ENCODE measurements at places on chromosomes 4 and X.

GRCh38 chr4:93072292-93072691 lies 756.3 kb upstream of the ATOH1 start:
- no peaks in the 10 kb centered on the region for H3K4me1 ChIP-seq
- H3K27me3 ChIP-seq, result no peaks in the 10 kb centered on the region
- H3K27ac ChIP-seq, result no peak overlapping the region
- no peak for DNase-seq
- no peaks in the 10 kb centered on the region for H3K36me3 ChIP-seq

GRCh38 chr4:123856689-123857545 lies 460.3 kb downstream of the SPRY1 start:
- no peak for DNase-seq
- no peak overlapping the region for H3K4me3 ChIP-seq
- H3K27me3 ChIP-seq, result no peaks in the 10 kb centered on the region
- H3K27ac ChIP-seq, result peak overlapping the region; percentile 87
- no peaks in the 10 kb centered on the region for H3K4me1 ChIP-seq
- H3K36me3 ChIP-seq, result no peaks in the 10 kb centered on the region

DNA sequence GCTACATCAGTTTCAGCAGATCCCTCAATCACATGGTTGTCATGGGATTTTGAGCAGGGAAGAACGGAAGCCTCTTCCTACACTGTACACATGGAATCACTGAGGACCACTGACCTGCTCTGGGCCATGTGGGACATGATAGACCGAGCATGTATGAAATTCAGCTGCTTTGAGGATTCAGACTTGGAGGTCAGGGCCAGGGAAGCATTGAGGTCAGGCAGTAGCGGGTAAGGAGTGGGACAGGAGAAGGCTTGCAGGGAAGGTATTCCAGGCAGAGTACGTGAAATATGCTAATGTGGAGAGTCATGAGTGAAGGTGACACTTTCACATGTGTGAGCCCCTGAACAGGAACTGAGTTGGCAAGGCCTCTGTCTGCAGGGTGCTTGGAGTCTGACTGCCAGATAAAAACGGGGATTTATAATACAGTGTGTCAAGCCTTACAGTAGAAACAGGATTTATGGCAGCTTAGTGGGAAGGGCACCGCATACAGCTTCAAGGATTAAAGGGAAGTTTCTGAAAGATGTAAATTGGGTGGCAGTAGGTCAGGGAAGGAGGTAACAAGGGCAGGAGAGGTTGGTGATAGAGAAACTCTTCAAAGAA lies 111.7 kb downstream of the STK32B start:
- DNase-seq, result no peak
- no peak overlapping the region for H3K27ac ChIP-seq
- no peaks in the 10 kb centered on the region for H3K4me1 ChIP-seq
- H3K4me3 ChIP-seq, result no peak overlapping the region

DNA sequence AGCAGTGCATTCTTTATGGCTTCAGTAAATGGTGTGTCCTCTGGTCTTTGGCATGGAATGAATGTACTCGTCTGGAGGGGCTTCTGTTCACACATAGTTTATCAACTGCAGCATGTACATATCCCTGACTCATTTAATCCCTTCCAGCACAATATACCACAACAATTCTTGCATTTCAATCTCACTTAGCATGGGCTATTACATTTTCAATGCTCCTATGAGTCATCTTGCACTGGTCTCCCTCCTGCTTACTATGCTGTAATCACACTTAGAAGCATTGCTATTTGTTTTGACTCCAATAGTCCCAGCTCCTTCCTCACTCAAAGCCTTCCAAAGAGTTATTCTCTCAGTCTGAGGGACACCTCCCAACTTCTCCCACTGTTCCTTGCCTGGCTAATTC lies 180.9 kb upstream of the NUDT10 start:
- no peaks in the 10 kb centered on the region for H3K27me3 ChIP-seq
- no peaks in the 10 kb centered on the region for H3K36me3 ChIP-seq
- H3K4me1 ChIP-seq, result no peaks in the 10 kb centered on the region
- DNase-seq, result no peak

DNA sequence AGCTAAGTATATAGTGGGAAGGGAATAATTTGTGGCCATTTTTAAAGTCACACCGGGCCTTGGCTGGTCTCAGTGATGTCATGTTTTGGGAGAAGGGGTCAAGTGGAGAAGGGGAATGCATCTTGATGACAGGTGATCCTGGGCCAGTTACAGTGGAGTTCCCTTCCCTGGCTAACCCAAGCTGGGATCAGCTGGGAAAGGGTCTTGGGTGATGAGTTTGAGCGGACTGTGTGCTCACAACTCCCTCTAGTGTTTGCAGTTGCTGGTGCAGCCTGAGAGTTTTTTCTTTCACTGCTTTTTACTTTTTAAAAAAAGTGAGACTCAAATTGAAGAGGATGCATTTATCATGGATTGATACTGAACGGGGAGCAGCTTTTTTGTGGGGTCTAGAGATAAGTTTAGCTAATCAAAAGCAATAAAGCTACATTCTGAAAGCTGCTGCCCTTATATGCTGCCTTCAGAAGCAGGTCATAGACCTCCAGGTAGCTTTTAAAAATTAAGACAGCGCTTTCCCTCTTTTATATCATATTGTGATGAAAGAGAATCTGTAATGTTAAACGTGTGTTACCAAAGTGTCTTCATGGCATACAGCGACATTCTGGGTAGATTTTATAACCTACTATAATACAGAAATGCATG lies 164.7 kb downstream of the DCLK2 start:
- no peak overlapping the region for H3K4me3 ChIP-seq
- no peak overlapping the region for H3K27ac ChIP-seq
- no peaks in the 10 kb centered on the region for H3K4me1 ChIP-seq
- H3K27me3 ChIP-seq, result no peaks in the 10 kb centered on the region
- DNase-seq, result no peak

- H3K27ac ChIP-seq, result peak overlapping the region; percentile 68
- no peaks in the 10 kb centered on the region for H3K4me1 ChIP-seq
- no peaks in the 10 kb centered on the region for H3K27me3 ChIP-seq
- no peak overlapping the region for H3K4me3 ChIP-seq
- H3K36me3 ChIP-seq, result no peaks in the 10 kb centered on the region
- no peak for DNase-seq
Observed at GRCh38 chrX:10111364-10112148, 45.2 kb upstream of the CLCN4 start.

DNA sequence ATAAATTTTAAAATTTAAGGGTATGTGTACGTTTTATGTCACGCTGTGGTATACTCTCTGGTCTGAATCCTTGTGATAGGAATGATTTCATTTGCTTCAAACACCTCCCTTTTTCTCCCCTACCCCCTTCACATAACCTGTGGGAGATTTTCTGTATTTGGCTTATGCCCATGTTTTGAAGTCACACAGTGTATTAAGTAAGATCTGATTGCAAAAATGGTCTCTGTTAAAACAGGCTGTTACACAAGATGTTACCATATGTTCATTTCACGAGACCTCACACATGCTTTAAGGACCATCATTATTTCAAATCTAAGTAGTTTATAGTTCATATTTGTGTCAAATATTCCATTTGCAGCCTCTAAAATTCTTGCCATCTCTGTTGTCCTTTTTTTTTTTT lies 63.5 kb downstream of the TMEM131L start:
- H3K4me3 ChIP-seq, result no peak overlapping the region
- DNase-seq, result no peak
- no peak overlapping the region for H3K27ac ChIP-seq
- no peaks in the 10 kb centered on the region for H3K36me3 ChIP-seq
- no peaks in the 10 kb centered on the region for H3K27me3 ChIP-seq

- H3K4me3 ChIP-seq, result peak overlapping the region; percentile 76
- no peaks in the 10 kb centered on the region for H3K36me3 ChIP-seq
- peaks cover 5% of the 10 kb centered on the region for H3K27me3 ChIP-seq
Observed at GRCh38 chr4:165874072-165874790, 1.2 kb downstream of the TLL1 start.

DNA sequence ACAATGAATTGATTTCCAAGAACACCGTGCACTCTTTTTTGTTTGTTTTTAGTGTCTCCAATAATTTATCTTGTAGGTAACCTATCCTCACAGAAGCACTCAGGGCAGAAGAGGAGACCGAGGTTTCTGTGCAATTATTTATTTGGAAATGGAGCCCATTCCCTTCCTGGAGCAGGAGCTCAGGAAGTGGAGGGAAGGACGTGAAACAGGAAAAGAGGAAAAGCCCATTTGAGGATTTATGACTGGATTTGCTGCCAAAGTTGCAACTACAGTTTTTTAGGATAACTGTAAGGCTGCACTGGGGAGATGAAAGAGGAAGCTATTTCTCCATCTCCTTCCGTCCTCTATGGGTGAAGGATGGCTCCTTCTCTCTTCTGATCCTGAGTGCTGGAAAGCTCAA lies 31.7 kb upstream of the MXRA5 start:
- no peak for DNase-seq
- H3K4me3 ChIP-seq, result no peak overlapping the region
- H3K27ac ChIP-seq, result no peak overlapping the region
- no peaks in the 10 kb centered on the region for H3K27me3 ChIP-seq
- no peaks in the 10 kb centered on the region for H3K4me1 ChIP-seq
- H3K36me3 ChIP-seq, result no peaks in the 10 kb centered on the region

GRCh38 chr4:3209551-3210325 lies 39.2 kb upstream of the MSANTD1 start:
- H3K27ac ChIP-seq, result no peak overlapping the region
- H3K4me1 ChIP-seq, result peaks cover 4% of the 10 kb centered on the region
- no peaks in the 10 kb centered on the region for H3K27me3 ChIP-seq
- H3K4me3 ChIP-seq, result no peak overlapping the region
- no peak for DNase-seq

DNA sequence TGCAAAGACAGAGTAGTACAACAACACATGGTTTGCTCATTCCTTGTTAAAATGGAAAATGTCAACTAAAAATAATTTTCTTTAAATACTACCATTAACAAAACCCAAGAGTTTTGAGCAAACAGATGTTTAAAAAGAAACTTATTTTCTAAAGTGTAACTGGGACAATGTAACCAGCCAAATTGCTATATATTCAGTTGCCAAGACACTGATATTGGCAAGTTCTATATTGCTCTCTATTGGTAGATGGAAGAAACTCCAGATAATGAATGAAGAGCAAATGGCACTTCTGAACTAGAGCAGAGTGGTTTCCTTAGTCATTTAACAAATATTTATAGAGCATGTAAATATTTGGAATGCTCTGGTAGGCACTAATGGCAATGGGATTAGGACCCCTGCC lies 966.2 kb downstream of the RPA4 start:
- no peak overlapping the region for H3K4me3 ChIP-seq
- H3K4me1 ChIP-seq, result no peaks in the 10 kb centered on the region
- no peaks in the 10 kb centered on the region for H3K36me3 ChIP-seq
- H3K27me3 ChIP-seq, result no peaks in the 10 kb centered on the region
- H3K27ac ChIP-seq, result no peak overlapping the region

DNA sequence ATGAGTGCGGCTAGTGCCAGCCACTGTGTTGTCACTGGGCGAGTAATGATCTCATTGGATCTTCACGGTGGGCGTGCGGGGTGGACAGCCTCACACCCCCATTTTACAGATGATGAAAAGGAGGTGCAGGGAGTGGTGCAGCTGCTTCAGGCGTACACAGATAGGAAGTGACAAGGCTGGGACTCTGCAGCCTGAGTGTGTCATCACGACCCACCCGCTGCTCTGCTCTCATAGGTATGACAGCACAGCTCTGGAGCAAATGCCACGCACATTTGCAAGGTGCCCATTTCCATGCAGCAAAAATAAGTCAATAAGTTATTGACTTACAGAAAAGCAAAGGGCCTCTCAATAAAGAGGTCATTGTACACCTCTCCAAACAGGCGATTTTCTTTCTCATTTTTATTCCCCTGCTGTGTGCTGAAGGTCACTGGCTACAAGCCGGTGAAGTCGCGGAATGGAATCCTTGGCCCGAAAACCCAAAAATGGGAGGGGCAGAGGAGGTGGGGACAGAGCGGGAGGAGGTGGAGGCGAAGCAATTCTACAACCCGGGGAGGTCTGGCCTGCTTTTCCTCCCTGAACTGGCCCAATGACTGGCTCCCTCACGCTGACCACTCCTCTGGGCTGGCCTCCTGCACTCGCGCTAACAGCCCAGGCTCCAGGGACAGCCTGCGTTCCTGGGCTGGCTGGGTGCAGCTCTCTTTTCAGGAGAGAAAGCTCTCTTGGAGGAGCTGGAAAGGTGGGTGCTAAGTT lies at the start of gene SOD3:
SOD3 (plus strand) TSS at position 658 of the 750 bp plus-strand sequence. CDS start 3,949 bp downstream, outside the sequence.
- no peaks in the 10 kb centered on the region for H3K36me3 ChIP-seq
- no peak for DNase-seq
- peak within 1 kb of the TSS; percentile 30 for H3K4me3 ChIP-seq
- H3K4me1 ChIP-seq, result no peaks in the 10 kb centered on the region
- peaks cover 19% of the 10 kb centered on the region for H3K27me3 ChIP-seq

DNA sequence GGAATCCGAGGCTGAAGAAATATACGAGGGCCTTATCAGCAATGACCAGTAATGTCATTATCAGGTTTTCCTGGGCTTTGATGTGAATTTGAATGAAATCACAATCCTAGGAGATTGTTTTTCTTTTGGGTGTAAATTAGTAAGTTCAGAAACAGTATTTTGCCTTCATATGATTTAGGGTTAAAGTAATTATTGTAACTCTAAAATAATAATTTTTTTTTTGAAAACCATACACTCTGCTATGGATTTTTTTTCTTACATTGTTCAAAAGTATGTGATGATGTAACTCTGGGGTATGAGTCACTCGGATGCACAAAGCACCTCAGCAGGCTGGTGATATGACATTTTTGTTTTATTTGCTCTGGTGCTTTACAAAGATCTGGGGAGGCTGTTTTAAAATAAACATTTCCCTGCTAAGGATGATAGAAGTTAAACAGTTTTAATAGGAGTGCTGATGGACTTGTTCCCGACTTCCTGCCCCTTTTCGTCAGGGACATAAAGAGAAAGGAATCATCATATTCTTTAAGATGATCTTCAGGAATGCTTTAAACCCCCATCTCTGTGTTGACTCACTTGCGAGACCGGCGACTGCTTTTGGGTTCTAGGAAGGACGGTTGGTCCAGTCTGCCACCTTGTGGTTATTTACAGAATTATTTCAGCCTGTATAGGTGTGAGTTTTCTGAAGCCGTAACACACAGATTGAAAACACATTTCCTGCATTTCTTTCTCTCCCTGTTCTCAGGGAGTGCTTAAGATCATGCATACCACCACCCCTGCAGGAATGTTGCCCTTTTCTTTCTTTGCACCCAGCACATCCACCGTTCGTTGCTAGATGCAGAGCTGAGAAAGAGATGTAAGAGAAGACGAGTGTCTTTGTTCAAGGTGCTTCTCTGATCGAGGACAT lies 72.5 kb downstream of the RAPGEF2 start:
- H3K27me3 ChIP-seq, result no peaks in the 10 kb centered on the region
- peaks cover 65% of the 10 kb centered on the region for H3K4me1 ChIP-seq
- H3K4me3 ChIP-seq, result no peak overlapping the region

DNA sequence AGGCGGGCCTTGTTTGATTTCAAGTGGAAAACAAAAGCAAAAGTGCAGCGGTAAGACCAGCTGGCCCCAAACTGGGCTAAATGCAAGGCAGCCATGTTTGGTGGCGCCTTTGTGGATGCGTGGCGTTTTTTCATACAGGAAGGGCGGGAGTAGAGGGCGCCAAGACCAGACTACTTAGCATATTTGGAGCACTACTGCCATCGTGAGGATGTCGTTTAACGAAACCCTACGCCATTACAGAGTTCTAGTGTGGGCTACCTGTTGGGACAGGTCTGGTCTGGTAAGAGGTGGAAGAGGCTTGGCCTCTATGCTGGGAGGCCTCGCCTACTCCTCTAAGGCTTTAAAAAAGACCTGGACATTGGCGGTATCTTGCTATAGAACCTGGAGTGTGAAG lies 230.7 kb upstream of the STK26 start:
- H3K36me3 ChIP-seq, result no peaks in the 10 kb centered on the region
- no peak overlapping the region for H3K27ac ChIP-seq
- peak; percentile 66 for DNase-seq
- H3K27me3 ChIP-seq, result no peaks in the 10 kb centered on the region
- no peak overlapping the region for H3K4me3 ChIP-seq

All from esophagus squamous epithelium (tissue), 5 donors.